ENCODE measurements at places on chromosomes 6 and 20.
A peak's percentile ranks its signal among the peaks of the same experiment; 100 is the strongest.

GRCh38 chr20:24693466-24694156 lies 224.2 kb downstream of the SYNDIG1 start:
- DNase-seq = no peak

DNA sequence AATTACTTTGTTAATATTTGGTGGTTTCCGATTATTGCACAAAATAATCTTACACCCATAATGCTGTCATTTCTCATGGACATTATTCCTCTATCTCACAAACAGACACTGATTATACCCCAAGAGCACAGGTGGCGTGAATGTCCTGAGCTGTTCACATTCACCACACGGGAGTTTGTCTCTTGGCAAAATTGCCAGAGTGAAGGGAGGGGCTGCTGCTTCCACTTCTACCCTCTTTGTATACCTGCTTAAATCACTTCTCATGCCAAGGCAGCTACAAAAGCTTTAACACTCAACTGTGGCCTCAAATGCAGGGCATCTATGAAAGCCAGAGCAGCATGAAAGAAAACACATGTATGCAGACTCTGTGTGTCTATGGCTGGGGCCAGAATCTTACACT lies 41.9 kb upstream of the SLA2 start:
- no peak for DNase-seq

DNA sequence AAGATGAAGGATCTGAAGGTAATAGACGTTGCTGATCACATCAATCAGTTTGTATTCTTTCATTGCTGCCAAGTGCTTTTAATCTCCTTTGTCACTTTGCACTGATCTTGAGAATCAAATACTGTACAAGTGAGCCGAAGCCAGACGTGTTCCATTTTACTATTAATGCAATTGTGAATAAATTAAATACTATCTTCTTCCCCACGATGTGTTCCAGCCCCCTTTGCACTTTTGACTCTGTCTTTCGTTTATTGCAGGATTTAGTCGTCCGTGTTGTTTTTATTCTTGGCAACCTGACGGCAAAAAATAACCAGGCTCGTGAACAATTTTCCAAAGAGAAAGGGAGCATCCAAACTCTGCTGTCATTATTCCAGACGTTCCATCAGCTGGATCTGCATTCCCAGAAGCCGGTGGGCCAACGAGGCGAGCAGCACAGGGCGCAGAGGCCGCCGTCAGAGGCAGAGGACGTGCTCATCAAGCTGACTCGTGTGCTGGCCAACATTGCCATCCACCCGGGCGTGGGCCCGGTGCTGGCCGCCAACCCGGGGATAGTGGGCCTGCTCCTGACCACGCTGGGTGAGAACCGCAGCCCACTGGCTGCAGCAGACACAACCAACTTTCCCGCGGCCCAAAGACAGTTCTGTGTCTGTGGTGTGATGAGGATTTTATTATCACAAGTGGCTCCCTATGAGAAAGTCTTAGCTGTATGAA lies 104.7 kb downstream of the ARMC2 start:
- no peak for DNase-seq

DNA sequence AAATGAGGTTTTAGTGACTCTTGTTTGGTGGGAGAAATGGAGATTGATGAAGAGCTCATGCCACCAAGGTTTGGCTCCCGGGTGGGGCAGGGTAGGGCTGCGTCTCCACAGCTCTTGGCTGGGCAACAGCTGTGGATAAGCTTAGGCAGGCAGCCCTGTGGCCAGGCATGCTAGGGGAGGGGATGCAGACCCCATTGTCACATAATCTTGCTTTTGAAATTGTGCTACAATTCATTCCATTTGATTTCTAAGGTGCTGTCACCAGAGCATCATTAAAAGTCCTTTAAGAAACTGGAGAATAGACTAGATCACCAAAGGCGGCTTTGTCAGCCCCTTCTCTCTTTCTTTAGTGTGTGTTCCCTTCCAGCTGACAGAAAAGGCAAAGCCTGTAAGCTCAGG lies 574.2 kb upstream of the JAG1 start:
- DNase-seq = no peak

- DNase-seq = no peak
Measured at GRCh38 chr20:38201356-38201755, 36.3 kb upstream of the TGM2 start.

GRCh38 chr6:35451354-35452182 lies 570 bp upstream of the FANCE start:
- DNase-seq = no peak

- peak; percentile 6 for DNase-seq
Measured at GRCh38 chr6:28355743-28356665, 6.3 kb downstream of the ZKSCAN3 start.

GRCh38 chr6:74208239-74208638 lies 512.2 kb downstream of the CD109 start:
- DNase-seq = no peak

GRCh38 chr6:108157234-108157980 lies 8.4 kb upstream of the NR2E1 start:
- no peak for DNase-seq

DNA sequence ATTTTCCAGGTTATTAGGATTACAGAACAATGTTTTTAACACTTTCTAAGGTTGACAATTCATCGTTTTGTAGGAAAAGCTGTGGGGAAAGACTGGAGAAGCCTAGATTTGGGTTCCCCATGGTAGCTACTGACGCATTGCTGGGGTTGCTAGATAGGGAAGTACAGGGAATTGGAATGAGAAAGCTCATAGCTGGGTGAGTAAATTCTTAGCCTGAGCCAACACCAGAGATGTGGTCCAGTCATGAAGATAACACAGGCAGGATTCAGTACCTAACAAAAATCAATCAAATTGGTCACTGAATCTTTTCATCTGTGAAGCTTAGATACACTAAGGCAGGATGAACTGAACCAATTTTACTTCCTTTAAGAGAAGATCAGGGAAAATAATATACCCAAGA lies 35.7 kb downstream of the RIN2 start:
- DNase-seq = no peak

- DNase-seq = no peak
Measured at GRCh38 chr6:169184419-169184818, 69.2 kb downstream of the THBS2 start.

- DNase-seq = no peak
Measured at GRCh38 chr6:147820520-147820919, 312.0 kb downstream of the SAMD5 start.

DNA sequence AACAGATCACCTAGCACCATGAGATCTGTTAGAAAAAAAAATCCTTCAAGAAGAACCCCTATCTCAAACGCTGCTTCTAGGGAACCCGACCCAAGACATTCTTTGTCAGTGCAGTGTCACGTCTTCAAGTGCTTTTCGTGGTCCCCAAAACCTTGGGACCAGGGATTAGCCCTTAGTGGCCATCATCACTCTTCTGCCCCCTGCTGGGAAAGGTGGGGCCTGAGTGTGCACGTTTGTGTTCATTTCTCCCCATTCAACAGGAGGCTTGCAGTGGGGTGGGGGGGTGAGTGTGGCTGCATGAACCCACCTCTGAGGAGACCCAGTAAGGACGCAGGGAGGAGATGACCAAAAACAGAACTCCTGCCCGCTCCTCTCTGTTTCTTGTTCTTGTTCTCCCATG lies 218.2 kb upstream of the RNF24 start:
- DNase-seq = no peak

GRCh38 chr20:50704971-50705370 lies 13.6 kb upstream of the RIPOR3 start:
- DNase-seq = no peak

GRCh38 chr6:137341681-137342195 lies 122.6 kb upstream of the IFNGR1 start:
- no peak for DNase-seq

DNA sequence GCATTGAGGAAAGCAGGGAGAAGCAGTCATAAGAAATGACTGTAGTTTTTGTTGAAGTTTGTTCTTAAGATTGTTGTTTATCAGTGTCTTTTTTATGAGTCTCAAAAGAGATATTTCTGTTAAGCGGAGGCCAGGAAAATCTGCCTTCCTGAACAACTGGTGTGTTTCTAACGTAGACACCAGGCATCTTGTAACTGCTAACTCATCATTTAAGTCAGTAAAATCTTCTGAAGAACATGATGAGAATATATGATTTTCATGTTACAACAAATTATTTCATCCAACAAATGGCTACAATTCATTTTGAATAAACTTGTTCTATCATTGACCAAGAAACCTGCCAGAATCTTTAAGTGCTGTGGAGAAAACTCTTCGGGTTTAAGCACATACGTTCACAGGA lies 84.0 kb downstream of the RPS12 start:
- DNase-seq = no peak

DNA sequence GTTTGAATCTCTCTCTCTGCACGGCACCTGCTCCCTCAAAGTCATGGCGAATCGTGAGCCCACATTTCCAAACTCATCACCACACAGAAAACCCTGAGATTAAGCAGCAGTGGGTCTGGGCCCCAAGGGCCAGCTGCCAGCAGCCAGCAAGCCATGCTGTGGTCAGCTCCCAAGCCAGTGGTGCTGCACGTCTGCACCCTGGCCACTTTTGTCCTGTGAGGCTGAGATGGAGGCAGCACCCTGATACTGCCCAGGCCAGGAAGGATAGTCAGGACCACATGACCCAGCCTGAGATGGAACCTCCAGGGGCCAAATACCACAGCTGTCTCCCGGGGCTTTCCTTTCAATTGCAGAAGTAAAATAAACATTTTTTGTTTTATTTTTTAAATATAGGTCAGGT lies 93.9 kb downstream of the PRND start:
- no peak for DNase-seq

GRCh38 chr20:31974951-31975487 lies 7.1 kb downstream of the XKR7 start:
- no peak for DNase-seq

DNA sequence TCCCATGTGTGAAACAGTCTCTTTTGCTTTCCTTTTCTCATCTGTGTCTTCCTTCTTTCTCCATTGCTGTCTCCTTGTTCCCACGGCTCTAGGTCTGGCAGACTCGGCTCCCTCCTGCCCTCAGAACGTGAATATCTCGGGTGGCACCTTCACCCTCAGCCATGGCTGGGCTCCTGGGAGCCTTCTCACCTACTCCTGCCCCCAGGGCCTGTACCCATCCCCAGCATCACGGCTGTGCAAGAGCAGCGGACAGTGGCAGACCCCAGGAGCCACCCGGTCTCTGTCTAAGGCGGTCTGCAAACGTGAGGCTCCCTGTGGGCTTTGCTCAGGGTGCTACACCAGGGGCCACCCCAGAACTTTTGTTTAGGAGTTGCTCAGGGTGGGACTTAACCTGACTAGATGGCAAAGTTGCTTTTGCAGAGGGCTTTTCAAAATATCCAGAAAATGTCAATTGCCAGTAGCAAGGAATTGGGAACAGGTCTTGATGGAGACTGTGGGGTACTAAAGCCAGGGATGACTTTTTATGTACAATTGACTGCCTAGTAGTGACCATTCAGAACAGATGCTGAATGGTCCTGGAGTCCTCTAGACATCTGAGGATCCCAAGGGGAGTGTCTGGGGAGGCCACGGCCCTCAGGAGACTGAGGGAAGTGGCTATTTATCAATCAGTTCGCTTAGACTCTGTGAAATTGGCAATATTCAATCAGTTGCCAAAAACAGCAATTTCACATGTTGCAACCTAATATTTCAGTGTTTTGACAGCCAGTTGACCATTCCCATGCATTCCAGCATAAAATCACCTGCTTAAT lies 550 bp downstream of the C2 start:
- DNase-seq = no peak

DNA sequence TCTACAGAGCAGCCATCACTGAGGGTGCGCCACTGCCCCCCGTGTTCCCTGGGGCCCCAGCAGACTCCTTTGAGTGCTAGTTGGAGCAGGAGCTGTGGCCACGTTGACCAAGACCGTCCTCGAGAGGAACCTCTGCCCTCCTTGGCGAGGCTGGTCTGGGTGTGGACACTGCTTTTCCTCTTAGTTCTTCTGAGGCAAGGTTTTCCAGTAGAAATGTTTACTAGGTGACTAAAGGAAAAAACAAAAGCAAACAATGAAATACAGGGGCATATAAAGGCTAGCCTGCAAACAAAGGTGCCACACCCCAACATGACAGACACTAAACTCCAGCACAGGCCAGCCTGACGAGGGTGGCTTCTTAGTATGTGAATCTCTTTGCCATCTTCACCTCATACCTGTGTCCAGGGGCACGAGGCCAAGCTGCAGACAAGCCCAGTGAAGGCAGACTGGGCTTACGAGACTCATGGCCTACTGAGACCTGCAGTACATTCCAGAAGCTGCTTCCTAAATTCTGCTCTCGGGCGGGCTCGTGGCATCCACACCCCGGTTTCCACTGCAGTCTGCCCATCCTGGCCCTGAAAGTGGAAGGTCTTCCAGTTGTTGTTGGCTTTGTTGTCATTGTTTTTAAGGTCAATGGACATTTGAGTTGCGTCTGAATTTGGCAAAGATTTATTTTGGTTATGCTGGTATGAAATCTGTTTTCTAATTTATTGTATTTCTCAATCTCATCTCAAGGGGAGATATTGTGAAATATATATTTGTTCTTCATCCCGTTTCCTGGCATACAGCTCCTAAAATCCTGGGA lies 39.2 kb downstream of the FAM50B start:
- DNase-seq = no peak

GRCh38 chr6:155974811-155975323 lies 519.2 kb upstream of the NOX3 start:
- DNase-seq = no peak

- peak; percentile 7 for DNase-seq
Measured at GRCh38 chr6:117449549-117450439, 24.1 kb upstream of the ROS1 start.

DNA sequence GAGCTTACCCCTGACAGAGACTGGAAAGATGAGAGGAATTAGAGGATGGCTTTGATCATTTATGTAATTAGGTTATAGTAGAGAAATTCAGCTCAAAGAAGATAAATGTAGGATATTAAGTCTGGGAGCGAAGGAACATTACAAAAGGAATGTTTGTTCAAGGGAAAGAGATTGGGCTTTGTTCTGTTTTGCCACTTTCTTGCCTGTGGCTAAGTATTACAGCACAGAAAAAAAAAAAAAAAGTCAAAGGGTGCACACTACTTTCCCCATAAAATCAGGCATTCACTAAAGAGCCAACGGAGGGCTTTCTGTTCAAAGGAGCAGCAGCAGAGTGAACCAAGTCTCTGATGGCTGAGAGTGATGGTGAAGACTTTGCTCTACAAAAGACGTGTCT lies 5.0 kb upstream of the HDDC2 start:
- no peak for DNase-seq

DNA sequence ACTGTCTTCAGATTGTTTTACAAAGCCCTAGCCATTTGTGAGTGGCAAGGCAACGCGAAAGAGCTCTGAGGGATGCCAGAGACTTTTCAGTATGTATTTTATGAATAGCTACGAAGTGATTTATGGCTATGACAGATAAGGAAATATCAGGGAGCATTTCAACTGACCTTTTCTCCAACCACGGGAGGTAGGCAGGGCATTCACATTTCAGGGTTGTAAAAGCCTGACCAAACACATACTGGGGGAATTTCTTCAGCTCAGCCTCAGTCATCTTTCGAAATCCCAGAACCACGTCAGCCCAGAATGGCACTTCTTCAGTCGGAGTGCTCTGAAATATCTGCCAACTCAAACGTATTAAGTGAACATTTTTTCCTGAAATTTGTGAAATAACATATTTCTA lies 10.8 kb downstream of the DDO start:
- no peak for DNase-seq

GRCh38 chr6:116388924-116389323 lies 18.2 kb downstream of the DSE start:
- DNase-seq = no peak

GRCh38 chr6:146860583-146860982 lies 261.8 kb downstream of the ADGB start:
- DNase-seq = no peak

Measured in activated CD8-positive, alpha-beta memory T cell treated with anti-CD3 and anti-CD28 coated beads for 48 hours (primary cell).